EH (cell line): ENCODE measurements at places on chromosomes 16 and 17.

DNA sequence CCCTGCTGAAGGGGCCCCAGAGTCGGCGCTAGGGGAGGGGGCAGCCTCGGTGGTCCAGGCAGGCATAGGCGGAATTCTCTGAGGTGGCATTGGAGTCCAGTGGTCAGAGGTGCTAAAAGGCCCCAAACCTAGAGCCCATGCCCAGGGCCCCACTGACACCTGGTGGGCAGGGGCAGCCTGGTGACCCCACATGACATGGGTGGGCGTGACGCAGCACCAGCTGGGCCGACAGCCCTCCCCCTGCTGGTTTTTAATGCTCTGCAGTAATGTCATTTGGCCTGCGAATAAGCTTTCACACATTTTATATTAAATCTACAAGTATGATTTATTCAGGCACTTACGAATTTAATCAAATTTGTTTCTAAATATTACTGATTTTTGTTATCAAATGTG is 2.1 kb upstream of the RNPS1 start:
- DNase-seq = no peak

- peak; percentile 82 for DNase-seq
Measured at GRCh38 chr17:7314719-7315569, at the start of gene GPS2. TSS of gene GPS2 (minus strand) at chr17:7315360. CDS start at chr17:7315052, 308 bp downstream.

DNA sequence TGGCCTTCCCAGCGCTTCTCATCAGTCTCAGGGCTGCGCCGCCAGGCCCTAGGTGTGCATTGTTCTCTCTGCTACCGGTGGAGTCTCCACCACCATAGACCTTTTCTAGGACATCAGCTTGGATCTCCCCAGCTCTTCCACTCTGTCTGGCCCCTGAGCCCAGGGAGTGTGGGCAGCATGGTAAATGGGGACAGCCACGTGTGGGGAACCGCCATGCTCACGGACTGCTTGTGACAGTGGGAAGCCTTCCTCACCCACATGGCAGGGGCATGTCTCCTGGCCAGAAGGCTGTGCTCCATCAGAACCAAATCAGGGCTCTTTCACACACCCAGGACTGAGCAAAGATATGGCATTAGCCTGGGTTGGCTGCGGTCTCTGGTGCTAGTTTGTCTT is 51.3 kb downstream of the TNFRSF13B start:
- no peak for DNase-seq

GRCh38 chr16:57757326-57757786 is 21.8 kb downstream of the KATNB1 start:
- peak; percentile 81 for DNase-seq

- no peak for DNase-seq
Measured at GRCh38 chr17:28956112-28956511, 4.8 kb upstream of the PHF12 start.

DNA sequence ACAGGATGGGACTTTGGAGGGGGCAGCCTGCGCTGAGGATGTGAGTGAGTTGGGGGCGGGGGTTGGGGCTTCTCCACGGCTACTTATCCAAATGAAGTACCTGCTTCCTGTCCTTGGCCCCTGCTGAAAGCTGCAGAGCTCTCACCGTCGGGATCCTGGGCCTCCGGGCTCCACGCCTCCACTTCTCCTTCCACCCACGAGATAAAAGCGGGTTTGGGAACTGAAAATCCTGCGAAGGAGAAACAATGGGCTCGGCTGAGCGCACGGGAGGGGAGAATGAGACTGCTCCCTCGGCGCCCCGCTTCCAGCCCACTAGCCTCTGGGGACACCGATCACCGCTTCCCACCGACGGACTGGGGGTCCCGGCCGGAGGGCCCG is 486 bp downstream of the ZNF785 start:
- DNase-seq = no peak

GRCh38 chr17:72617557-72617956 is 474.9 kb downstream of the SLC39A11 start:
- no peak for DNase-seq

DNA sequence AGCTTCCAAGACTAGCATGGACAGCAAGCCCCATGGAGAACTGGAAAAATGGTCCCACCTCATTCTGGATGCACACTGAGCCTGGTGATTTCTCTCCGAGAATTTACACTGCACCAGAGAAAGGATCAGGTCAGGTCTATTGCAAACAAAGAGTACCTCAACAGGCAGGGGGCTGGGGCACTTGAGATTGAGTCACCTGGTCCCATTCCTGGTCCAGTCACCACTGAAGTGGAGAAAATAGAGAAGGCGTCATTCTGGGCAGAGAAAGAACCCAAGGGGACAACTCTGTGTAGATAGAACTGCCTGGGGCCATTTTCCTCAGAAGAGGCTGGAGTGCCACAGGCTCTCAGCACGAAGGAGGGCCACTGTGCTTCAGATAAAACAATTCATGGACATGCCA is 38.4 kb downstream of the CENPV start:
- DNase-seq = no peak

- DNase-seq = no peak
Measured at GRCh38 chr17:53543472-53543871, 279.3 kb upstream of the KIF2B start.
